ENCODE measurements at places on chromosomes 2 and 18. TPM values are rescaled to one million over a fixed set of nuclear protein-coding genes. Genes with fewer than 3 reads are reported as not detected.

The GNAL gene
- total RNA-seq: 5.1 TPM

The CNDP1 gene
- total RNA-seq: not detected

The RGPD8 gene
- total RNA-seq: 4.8 TPM

DNA sequence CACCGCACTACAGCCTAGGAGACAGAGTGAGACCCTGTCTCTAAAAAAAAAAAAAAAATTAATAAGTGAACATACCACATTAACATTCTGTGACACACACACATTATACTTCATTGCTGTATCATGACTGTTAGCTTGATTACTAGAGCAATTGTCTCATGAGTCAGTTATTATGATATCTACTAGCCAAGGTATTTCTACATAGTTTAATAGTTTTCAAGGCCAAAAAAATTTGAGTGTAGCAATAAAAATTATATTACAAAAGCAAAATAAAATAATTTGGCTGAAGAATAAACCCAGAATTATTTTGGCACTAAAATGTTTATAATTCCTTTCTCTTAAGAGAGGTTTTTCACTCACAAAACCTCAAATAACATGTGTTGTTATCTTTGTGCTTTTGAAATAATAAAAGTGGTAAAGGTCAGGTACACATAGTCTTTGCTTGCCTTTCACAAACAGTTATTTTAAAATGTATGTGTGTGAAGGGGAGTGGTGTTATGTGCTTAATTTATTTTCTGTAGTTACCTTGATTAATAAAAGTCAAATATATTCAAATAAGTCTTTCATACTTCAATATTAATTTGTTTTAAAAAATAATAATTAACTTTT, 136.9 kb upstream of the SPOPL start:
- DNase-seq: no peak

DNA sequence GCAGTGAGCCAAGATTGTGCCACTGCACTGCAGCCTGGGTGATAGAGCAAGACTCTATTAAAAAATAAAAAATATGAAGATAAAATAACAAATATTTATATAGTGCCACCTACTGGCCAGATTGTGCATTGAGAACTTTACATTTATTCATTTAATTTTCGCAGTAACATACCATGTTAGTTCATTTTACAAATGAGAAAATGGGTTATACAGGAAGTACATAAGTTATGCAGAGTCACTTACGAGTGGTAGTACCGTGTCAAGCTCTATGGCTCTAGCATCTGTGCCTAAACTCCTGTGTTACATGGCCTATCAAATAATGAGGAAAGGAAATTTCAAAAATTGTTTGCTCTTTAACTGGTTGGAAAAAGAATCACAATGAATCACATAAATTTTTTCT, 27.9 kb downstream of the RIF1 start:
- DNase-seq: no peak

The SERPINB12 gene
- not detected for total RNA-seq

The LAMA1 gene
- not detected for total RNA-seq

DNA sequence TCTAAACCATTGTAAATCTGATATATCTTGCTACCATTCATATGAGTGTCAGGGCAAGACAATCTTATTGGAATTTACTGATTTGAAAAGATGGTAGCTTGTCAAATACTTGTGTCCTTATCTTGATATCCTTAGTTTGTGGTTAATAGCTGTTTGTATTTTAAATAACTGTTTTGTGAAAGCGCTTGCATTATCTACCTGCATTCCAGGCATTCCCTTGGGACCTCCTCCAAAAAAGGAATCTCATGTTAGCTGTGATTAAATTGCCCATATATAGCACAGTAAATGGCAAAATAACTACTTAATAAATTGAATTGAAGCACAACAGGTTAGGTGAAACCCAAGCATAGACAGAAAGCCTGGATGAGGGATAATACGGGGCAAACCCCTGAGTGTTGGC, 13.9 kb downstream of the CNTNAP5 start:
- DNase-seq: no peak

GRCh38 chr2:194545978-194546377, 1111.0 kb upstream of the SLC39A10 start:
- no peak for DNase-seq

DNA sequence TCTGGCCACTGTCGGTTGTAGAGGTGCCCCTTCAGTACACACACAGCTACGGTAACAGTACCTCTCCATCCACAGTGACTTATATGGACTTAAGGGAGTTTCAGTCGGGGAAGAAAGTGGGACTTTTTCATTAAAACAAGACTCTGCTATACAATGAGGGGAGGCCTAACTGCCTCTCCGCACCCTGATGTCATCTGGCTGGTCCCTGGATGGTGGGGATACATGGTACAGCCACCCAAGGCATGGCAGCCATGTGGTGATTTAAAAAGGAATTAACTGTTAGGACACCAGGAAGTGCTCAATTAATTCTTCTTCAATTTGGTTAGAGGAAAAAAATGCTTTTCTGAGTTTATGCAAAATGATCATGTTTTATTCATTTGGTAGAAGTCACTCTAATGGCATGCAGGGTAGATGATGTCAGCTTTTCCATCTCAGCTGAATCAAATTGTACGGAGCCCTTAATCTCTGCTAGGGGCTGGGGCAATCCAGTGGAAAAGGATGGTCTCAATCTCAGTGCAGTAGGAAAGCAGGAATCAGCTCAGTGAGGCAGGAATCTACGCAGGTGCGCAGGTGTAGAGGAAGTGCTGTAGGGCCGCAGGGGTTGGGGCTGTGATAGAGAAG, 243.9 kb downstream of the PRKCE start:
- DNase-seq: no peak

GRCh38 chr2:191166111-191166755, 15.4 kb upstream of the STAT4 start:
- DNase-seq: no peak

DNA sequence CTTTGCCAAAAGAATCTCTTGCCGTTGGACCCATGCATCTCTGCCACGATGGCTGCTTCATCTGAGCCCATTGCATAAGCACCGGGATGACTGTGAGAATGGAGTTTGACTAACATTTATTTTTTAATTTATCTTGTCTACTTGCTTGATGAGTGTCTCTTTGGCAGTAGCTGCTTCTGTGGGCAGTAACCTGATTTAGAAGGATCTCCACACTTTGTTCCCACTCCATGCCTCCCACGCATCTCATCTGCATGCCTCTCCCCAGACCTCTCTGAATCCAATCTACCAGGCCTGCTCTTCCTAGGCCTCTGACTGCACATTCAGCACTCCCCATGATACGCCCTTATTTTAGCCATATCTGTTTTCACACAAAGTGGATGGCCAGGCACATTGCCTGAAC, 23.7 kb upstream of the TMX3 start:
- no peak for DNase-seq

- DNase-seq: no peak
Observed at GRCh38 chr2:230658577-230658876, 54.1 kb upstream of the CAB39 start.

The KIAA2012 gene
- not detected for total RNA-seq

DNA sequence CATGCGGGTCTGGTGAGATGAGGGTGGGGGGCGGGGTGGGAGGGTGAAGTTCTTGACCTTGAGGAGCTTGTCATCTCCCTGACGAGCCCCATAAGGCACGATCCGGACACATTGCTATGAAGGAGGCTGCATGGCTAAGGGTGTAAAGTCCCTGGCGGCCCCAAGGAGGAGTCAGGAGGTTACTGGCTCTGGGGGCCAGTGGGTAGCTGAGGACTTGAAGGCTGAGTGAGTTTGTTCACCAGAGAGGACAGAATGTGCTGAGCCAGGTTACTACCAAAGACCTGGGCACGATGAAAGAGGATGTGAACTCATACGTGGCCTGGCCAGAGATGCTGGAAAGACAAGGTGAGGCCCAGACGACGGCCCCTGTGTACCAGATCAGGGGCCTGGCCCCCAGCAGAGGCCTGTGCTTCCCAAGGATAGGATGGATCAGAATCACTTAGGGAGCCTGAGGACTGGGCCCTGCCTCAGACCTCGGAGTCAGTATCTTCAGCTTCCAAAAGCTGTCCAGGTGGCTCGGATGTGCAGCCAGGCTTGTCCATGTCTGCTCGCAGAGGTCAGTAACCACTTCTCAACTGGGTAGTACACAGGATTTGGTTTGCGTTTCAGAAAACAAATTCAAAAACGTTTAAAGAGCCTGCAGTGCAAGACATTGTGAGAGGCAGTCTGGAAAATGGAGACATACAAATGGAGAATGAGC, 110.9 kb downstream of the RNF144A start:
- no peak for DNase-seq

The AKAIN1 gene
- not detected for total RNA-seq

- no peak for DNase-seq
Observed at GRCh38 chr18:48612917-48613316, 74.1 kb downstream of the CTIF start.

DNA sequence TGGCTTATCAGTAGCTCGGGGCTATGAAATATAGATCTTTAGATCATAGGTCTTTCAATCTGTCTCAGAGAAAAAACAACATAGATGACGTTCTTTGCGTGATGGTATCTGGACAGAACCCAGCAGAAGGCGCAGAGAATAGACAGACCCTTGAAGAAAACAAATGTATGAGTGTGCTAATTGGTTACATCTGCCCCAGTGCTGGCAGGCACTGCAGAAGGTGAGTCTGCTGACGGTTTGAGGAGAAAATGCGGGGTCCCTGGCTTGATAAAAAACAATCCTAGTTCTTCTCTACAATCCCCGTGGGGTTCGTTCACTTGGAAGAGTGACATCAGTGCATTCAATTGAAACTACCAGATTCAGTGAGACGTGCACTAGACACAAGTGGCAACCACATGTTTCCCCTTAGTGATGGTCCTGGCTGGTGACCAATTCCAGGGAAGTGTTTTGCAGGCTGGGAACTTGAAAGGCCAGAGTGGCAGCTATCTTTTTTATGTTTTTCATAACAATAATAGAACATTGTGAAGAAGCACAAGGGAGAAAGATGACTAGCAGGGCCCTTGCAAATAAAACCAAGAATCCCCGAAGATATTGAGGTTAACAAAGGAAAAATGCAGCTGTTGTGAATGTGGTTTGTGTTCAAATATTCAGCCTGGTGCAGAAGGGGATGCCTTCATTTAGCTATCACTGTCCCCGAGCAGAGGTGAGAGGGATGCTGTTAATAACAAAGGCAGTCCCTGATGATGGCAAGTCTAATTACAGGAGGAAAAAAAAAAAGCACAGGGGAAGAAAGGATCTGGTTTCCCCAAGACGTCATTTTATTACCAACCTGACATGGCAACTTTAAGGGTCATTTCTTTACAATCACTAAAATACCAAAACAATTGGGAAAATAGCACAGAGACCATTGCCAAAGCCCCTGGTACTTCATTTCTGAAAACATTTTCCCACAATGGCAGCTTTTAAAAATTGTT, 337.6 kb upstream of the FIGN start:
- no peak for DNase-seq

DNA sequence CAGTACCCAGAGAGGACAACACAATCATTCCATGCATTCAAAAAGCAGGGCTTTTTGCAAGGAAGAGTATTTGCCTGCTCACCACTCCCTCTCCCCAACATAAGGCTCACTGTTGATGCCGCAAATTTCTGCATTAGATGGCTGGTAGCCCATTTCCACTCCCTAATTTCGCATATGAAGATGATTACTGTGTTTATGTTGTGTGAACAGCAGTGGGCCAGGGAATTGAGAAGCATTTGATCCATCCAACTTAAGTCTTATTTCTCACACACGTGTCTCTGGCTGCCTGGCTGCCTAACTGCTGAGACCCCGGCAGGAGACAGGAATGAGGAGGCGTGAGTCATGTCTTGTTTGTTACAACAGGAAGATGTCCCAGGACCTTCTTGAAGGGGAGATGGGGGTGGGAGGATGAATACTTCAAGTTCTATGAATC, 294.1 kb downstream of the ALK start:
- no peak for DNase-seq

DNA sequence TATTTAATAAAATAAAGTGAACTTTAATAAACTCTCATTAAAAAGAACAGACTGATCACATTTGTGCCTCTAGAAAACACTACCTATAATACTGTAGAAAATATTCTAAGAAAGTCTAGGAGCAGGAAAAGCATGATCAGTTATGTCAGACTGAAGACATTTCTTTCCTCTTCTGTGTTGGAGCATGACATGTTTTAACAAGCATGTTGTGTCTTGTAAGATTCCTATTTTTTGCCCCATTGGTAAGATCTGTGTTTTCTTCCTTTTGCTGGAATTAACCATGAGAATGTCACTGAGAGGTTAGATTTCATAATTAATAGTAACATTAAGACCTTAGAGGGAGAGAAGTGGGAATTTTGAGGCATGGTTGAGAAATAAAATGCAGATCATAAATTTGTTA, 27.7 kb downstream of the LAMA3 start:
- no peak for DNase-seq

DNA sequence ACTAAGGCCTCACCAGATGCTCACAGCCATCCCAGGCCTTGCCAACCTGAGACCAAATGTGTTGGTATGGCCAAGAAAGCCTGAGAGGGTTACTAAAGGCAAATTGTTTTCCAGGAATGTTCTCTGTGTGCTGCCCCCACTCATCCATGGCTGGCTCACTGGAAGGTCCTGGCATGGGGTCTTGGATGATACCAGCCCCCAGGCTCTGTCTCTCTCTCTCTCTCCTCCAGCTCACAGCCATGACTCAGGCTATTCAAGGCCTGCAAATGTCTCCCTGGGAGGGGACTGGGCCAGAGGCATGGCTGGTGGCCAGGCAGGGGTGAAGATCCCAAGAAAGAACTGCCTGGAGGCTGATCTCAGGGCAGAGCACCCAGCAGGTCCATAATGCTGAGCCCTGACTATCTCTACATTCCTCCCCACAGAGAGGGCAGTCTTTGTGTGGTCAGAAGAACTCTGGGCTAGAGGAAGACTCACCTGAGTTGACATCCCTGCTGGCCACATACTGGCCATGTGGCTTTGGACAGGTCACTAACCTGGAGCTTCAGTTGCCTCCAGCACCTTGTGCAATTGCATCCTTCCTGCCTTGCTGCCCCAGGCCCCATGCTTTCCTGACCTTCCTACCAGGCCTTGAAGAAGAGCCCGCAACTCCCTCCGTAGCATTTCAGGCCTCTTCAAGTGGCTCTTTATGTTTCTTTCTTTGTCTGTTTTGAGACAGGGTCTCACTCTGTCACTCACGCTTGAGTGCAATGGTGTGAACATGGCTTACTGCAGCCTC, 150.4 kb downstream of the ZFP36L2 start:
- no peak for DNase-seq

The CFAP65 gene
- not detected for total RNA-seq

DNA sequence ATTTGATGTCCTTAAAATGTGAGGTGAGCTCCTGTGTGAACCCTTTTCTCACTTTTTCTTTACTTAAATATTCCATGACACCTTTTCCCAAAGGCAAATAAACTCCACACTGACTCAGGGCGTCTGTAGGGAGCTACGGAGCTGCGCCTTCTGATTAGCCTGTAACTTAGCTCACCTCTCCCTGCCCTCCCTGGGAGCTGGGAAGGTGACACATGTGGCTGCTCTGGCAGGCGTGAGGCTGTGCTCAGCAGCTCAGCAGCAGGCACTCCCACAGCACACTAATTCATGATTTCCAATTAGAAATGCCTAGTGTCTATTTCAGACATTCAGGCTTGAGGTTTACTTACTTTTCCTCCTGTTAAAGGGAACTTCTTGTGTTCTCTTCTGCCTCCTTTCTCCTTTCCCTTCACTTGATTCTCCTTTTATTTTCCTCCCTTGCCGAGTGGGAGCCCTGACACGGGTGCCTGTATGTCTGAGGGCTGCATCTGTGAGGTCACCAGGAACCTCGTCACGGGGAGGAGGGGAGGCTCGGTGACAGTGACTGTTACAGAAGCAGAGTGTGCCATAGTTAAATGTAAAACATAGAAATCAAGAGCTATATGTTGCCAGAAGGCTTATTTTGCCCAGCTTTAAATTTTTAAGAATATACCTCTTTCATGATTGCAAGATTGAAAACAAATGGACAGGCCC, 437.1 kb downstream of the DCDC2C start:
- DNase-seq: no peak

- DNase-seq: no peak
Observed at GRCh38 chr2:70062270-70062669, 25.0 kb upstream of the PCBP1 start.

The SH3BP4 gene
- 9.3 TPM for total RNA-seq

Data from Right ventricle myocardium inferior (tissue), 1 donor.